ENCODE measurements at places on chromosomes 3 and 15. TPM values are rescaled to one million over a fixed set of nuclear protein-coding genes. Genes with fewer than 3 reads are reported as not detected.

Gene LRRC49
- total RNA-seq: 4.0 TPM

GRCh38 chr3:83890039-83890762 lies 1068.6 kb upstream of the CADM2 start:
- DNase-seq: no peak

DNA sequence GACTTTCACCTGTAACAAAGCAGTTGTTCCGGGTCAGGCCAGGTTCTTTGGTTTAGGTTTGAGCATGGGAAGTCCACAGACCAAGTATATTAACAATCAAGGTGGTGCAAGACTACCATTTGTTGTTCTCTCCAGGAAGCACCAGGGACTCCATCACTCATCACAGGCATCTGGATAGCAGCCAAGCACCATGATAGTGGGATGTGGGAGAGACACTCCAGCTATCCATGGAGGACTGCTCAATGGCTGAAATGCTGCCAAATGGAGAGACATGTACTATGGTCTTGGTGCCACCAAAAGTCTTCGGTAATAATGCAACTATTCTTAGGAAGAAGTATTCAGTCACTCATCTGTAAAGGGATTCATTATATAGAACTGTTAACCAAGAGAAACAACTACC lies 143.0 kb downstream of the TNIK start:
- no peak for DNase-seq

- DNase-seq: no peak
Measured at GRCh38 chr3:17387108-17387507, 355.3 kb downstream of the TBC1D5 start.

GRCh38 chr3:187849016-187849654 lies 103.9 kb upstream of the BCL6 start:
- DNase-seq: no peak

DNA sequence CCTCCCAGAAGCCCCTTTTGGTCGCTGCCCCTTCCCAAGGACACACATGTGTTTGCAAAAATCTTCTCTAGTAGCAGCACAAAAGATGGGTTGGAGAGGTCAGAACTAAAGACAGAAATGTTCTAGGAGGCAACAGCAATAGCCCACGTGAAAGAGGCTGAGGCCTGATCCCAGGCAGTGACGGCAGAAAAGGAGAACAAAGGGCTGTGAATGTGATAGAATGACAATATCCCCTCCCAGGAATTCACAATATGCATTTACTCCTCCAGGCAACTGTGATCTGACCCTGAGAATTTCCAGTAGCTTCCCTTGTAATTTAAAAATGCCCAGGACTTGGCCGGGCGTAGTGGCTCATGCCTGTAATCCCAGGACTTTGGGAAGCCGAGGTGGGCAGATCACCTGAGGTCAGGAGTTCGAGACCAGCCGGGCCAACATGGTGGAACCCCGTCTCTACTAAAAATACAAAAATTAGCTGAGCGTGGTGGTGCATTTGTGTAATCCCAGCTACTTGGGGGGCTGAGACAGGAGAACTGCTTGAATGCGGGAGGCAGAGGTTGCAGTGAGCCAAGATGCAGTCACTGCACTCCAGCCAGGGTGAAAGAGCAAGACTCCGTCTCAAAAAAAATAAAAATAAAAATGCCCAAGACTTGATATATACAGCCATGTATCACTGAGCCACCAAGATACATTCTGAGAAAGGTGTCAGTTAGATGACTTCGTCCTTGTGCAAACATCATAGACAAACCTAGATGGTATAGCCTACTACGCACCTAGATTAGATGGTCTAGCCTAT lies 43.6 kb upstream of the PIAS1 start:
- DNase-seq: no peak

GRCh38 chr3:28134792-28135375 lies 106.5 kb upstream of the CMC1 start:
- no peak for DNase-seq

GRCh38 chr15:57762302-57762701 lies 55.8 kb downstream of the POLR2M start:
- no peak for DNase-seq

DNA sequence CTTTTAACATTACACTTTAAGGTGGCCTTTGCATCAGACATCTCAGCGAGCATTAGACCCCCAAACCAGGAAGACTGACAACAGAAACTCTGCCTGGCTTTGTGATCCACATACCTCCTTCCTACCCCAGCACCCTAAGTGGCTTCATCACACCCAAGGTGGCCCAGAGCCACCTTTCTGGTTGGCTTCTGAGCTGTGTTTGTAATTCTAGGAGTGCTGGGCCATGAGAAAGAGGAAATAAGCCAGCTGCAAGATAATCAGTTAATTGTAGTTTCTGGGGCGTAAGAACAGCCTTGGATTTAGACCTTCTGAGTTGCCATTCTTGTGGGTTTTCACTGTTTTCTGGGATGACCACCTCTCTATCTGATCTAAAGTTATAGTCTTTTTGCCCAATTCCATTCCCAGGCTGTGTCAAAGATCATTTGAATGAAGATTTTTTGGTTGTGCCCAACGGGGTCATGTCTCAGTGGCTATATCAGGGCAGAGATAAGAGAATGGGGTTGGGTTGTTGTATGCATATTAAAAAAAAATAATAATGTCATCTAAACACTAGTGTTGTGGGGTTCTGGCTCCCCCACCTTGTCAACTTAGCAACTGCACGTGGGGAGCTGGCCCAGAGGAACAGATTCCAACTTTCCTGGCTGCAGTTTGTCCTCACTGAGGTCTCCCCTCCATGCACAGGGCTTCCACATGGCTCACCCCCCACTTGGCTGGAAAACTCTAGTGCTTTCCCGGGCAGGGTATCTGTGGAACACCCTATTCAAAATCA lies 234.8 kb upstream of the WNT5A start:
- DNase-seq: no peak

All from omental fat pad (tissue), 4 donors.